ENCODE measurements at places on chromosomes 6 and 20.

GRCh38 chr20:37800618-37801017 is 102.3 kb upstream of the VSTM2L start:
- DNase-seq = no peak

DNA sequence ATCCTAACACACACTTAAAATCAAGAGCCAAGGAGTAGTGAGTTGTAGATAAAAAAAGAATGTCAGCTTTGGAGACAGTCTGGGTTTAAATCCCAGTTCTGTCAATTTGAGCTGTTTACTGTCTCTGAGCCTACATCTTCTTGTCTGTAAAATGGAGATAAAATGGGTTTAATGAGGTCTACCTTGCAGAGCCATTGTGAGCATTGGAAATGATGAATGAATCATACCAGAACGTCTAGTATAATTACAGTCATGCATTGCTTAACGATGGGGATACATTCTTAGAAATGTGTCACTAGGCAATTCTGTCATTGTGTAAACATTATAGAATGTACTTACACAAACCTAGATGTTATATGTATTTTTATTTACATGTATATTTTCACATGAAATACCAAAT is 17.6 kb upstream of the SGK2 start:
- no peak for DNase-seq

GRCh38 chr20:792248-792647 is 23.9 kb upstream of the SLC52A3 start:
- no peak for DNase-seq

DNA sequence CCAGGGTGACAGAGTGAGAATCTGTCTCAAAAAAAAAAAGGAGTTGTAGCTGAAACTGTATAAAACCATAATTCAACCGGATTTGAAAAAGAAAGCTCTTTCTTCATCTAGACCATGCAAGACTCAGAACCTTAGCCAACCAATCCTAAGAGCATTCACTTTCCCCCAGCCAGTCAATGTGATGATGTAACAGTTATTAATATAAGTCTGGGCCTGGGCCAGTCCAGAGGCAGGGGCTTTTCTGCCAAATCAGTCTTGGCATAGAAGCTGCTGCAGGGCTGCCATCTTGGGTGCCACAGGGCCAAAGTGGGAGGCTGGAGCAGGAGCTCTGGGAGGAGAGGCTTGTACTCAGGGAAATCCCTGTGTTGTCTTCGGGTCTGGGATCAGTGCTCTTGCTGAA is 288.4 kb downstream of the CLIC5 start:
- no peak for DNase-seq

GRCh38 chr6:20538907-20539306 is 4.7 kb downstream of the CDKAL1 start:
- no peak for DNase-seq

DNA sequence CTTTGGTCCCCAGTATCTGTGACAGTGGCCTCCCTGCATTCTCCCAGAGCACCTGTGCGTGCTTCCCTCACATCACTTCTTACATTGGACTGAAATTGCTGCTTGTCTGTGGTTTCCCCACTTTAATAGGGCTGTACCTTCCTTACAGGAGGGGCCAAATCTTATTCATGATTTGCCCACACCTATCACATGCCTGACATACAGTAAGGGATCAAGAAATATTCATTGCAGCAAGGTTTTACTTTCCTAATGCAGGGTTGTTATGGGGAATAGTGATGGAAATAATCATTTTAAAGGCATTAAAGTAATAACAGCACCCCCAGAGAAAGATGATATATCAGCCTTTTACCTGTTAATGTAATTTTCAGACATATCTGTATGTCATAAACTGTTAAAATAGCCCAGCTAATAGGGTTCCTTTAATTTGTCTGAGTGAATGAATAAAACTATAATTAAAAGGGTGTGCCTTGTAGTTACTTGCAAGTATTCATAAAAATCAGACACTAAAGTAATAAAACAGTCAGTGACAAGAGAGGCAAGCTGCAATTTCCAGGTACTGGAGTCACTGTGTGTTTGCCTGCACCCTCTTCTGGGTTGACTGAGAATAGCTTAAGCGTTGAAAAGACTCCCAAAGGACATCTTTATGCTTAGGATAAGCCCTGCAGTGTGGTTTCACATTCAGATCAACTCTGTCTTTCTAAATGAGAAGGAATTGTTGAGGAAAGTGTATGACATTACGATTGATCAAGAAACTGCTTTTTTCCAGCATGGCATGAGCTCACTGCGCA is 182.7 kb downstream of the PHACTR1 start:
- no peak for DNase-seq

DNA sequence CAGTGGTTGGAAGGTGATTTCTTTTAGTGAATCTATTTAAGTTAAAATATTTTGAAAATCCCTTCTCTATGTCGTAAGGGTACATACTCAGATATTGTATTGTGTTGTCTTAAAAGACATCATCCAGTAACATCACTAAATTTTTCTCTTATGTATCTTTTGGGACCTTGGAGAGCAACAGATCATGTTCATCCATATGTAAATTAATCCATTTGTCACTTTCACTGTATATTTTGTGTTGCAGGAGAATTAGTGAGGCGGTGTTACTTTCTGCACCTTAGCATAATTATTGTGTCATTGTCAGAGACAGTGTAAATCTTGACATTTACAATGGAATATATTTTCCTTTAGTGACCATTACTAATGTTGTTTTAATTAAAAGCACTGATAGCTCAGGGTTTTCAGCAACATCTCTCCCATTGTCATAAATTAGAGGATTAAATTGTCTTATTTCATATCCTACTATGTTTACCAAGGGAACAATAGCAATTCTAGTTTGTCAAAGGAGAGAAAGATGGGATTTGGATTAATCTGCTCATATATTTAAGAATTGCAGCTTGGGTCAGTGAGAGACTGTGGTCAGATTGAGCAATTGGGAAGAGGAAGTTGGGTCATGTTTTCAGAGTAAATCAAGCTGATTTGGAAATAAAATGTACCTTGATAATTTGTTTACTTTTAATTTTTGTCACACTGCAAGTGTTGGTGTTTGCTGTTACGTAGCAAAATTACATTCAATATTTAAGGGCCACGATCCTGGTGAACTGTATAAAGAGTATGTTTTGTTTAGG is 22.7 kb downstream of the DOK5 start:
- DNase-seq = no peak

- no peak for DNase-seq
These were observed 143.4 kb downstream of the PXDC1 start for GRCh38 chr6:3608159-3608558.

GRCh38 chr6:140320081-140321080 is 945.9 kb upstream of the CITED2 start:
- DNase-seq = no peak

DNA sequence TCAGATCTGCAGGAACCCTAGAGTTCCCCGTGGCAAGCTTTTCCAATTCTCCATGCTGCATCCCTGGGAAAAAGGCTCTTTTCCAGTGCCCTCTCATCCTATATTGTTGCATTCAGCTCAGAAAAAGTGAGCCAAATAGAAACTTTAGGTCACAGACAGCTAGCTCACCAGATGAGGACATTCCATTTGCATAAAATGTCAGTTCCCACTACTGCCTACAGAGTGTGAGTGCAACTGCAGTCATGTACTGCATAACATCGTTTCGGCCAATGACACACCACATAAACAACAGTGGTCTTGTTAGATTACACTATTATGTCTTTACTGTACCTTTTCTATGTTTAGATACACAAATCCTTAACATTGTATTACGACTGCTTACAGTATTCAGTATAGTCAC is 8.6 kb downstream of the HS3ST5 start:
- DNase-seq = no peak

DNA sequence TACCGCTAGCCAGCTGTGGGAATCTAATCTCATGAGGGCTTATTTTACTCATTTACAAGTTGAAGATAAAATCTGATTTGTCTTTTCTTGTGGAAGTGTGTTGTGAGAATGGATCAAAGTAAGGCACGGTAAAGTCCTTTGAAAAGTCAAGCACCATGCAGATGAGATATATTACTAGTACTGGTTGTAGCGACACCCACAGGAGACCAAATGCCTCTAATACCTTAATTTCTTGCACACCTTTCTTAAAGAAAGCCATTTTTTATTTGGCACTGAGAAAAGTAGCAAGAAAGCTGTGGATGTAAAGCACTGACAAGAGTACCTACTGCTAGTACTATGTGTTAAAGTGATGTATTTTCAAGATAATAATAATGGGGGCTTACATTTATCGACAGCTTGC is 191.0 kb upstream of the MMS22L start:
- no peak for DNase-seq

GRCh38 chr20:19734811-19735210 is 23.2 kb upstream of the RIN2 start:
- DNase-seq = no peak

All from CD4-positive, alpha-beta T cell treated with Interferon alpha-2 for 1 hour (primary cell).